Stimulated activated CD4-positive, alpha-beta T cell treated with anti-CD3 and anti-CD28 coated beads, Interleukin-1b, Interleukin-23, amount 100 ng/mL, for 24 hours (primary cell): ENCODE measurements at places on chromosomes 3 and 15.

- DNase-seq = no peak
Measured at GRCh38 chr3:98551236-98551635, 19.5 kb downstream of the GPR15 start.

DNA sequence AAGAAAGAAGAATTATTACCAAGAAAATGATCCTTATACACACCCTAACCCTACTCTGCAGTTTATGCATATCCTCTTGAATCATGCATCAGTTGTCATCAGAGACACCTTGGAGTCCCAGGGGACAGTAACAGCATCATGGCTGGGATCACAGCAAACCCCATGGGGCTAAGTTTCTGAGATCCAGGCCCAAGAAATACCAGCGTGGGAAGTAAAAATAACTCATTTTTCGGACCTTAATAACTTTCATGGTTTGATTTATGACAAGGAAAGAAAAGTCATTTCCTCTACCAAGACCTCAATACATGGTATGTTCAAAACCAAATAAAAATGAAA lies 38.8 kb upstream of the B3GNT5 start:
- DNase-seq = no peak

DNA sequence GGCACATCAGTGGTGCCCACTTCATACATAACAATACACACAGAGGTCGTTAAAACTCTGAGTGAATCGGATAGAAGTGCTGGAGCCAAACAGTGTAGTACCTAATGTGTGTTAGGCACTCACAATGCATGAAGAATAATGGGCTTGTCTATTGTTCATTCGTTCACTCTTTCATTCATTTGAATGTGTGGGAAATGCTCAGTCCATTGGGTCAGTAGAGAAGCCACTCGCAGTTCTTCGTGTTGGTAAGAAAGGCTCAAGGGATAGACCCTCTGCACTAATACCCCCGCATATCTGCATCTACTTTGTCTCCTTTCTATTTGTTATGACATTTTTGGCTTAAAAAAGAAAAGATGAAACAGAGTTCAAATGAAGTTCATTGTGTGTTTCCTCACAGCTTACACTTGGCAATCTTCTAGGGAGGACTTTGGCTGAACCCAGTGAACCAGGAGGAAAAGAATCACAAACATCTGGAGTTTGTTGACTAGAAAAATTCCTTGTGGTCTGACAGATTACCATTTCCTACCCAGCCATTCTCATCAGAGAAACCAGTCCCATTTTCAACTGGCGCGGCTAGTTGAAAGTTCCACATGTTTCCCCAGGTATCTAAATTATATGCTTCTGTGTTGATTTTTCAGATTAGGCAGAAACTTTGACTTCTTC lies 32.8 kb upstream of the MFSD1 start:
- DNase-seq = no peak

DNA sequence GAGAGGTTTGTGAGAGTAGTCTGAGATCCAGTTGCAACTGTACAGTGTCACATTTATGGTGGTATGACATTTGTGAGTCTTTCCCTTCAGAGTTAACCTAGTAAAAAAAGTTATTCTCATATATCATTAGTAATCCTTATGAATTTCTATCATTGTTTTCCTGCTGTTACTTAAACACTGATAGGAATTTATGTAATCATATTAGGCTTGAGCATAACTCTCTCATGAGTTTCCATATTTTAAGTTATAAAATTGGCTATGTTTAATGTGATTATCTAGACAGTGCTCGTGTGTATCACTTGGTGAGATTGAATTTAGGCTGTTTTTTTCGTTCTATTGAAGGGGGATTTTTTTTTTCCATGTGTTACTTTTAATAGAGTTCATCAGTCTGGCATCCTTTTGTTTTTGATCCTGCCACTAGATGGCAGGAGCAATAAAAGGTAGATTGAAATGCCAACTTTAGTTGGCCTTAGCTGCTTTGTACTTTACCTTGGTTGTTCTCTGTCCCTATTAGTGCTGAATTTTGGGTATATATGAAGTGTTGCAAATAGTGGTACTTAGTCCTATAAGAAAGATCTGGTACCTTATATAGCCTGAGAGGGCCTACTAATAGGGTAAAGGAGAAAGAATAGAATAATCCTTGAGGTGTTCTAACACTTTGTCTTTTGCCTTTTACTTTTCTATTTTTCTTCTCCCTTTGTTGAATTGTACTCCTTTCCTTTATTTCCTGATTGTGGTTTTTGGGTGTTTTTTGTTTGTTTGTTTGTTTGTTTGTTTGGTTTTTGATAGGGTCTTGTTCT lies 17.9 kb downstream of the STT3B start:
- no peak for DNase-seq
